Left renal pelvis (tissue), 4 donors: ENCODE measurements at places on chromosomes 1 and 21. TPM values are rescaled to one million over a fixed set of nuclear protein-coding genes. Genes with fewer than 3 reads are reported as not detected.

- no peak for DNase-seq
Measured at GRCh38 chr1:174800216-174800851, 199.4 kb upstream of the CACYBP start.

- no peak for DNase-seq
Measured at GRCh38 chr1:59879996-59880505, 46.5 kb downstream of the CYP2J2 start.

DNA sequence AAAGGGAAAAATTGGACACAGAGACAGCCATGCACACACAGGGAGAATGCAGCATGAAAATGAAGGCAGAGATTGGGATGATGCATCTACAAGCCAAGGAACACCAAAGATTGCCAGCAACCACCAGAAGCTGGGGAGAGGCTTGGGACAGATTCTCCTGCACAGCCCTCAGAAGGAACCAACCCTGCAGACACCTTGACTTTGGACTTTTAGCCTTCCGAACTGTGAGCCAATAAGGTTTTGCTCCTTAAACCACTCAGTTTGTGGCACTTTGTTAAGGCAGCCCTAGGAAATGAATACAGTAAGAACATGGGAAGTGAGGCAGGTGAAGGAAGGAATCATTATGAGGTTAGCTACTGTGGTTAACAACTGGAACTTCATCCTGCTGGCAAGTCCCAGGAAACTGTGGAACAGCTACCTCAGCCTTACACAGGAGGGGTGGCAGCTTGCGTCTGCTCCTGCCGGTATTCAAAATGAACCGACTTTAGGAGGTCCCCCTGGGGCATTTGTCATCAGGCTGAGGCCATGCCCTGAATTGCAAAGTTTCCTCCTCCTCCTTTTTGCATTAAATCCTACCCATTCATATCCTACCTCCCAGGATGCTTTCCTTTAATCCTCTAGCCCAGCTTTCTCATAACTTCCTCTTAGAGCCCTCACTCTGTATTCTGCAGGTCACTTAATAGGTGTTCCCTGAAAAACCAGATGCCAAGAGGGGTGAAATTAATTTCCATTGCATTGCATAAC lies 15.4 kb downstream of the CD247 start:
- DNase-seq = no peak

DNA sequence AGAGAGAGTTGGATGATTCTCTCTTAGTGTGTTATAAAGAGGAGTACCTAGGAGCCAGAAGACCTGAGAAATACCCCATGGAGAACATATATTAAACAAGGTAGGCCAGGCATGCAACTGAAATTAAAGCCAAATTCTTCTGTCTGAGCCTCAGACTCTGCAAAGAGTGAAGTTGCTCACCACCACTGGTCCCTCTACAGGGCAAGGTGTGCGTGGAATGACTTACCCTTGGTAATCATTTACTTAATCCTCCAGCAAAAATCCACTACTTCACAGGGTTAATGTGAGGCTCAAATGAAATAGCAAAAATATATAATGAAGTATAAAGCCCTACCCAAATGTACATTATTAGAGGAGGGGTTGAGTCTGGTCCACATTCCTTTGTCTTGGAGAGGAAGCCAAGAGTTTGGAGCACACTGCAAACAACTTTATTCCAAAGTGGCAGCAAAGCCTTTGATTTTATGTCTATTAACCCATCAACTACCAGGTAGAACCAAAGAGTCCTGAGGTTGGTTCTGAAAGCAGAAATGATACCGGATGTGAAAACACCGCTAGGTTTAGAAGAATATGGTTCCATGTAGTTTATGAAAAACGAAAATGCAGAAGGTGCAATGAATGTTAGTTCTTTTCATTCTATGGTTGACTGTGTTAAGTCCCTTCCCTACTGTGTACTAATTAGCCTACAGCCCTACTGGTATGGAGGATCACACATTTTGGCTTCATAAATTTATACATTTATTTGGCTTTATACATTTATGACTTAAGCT lies 8.5 kb downstream of the SSR2 start:
- DNase-seq = no peak

RAB29 gene
- polyA plus RNA-seq = 17.2 TPM

DNA sequence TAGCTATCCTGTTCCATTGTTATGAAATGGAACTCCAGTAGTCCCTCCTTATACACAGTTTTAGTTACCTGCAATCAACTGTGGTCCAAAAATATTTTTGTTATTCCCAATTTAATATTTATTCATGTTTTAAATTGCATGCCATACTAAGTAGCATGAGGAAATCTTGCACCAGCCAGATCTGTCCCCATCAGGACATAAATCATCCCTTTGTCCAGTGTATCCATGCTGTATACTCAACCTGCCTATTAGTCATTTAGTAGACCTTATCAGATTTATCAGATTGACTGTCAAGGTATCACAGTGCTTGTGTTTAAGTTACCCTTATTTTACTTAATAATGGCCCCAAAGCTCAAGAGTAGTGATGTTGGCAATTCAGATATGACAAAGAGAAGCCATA lies 207.9 kb upstream of the DMRTA2 start:
- DNase-seq = no peak

BNIPL gene
- 1.7 TPM for polyA plus RNA-seq

LORICRIN gene
- polyA plus RNA-seq = not detected

BLACAT1 gene
- 0.34 TPM for polyA plus RNA-seq

GRCh38 chr21:25080141-25080540 lies 527.1 kb downstream of the MRPL39 start:
- no peak for DNase-seq

GRCh38 chr1:88773540-88774150 lies 89.6 kb downstream of the PKN2 start:
- DNase-seq = no peak

DNA sequence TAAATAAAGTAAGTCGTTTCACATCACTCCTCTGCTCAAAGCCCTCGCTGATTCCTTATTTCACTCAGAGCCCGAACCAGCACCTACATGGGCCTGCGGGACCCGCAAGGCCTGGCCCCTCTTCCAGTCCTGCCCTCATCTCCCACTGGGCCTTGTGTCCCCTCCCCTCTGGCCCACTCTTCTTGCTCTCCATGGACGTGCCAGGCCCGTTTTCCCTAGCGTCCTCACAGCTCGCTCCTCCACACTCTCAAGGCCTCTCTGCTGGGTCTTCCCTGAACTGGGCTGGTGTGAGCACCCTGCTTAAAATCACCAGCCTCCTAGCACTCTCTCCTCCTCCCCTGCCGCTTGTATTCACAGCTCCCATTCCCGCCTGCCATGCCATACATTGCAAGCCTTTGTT lies 237.9 kb downstream of the FOXD2 start:
- DNase-seq = no peak

- DNase-seq = no peak
Measured at GRCh38 chr1:54461731-54462596, 55.8 kb upstream of the SSBP3 start.

DNA sequence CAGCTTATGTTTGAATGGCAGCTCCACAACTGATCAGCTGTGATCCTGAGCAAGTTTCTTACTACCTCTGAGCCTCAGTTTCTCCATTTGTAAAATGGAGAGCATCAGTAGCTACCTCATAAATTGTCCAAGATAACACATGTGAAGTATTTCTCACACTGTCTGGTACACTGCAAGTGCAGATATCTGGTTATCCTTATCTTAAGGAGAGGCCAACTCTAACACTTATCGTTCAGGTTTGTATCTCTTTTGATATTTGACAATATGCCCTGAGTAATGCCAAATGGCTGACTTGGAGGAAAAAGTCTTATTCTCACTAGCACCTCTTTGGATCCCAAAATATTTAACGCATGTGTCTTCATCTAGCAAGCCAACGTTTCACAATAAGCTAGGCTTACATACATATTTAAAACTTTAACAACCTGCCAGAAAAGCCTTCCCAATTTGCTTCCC lies 2.7 kb downstream of the CSRP1 start:
- DNase-seq = no peak

GRCh38 chr1:30038134-30039025 lies 685.0 kb downstream of the MATN1 start:
- no peak for DNase-seq

DNA sequence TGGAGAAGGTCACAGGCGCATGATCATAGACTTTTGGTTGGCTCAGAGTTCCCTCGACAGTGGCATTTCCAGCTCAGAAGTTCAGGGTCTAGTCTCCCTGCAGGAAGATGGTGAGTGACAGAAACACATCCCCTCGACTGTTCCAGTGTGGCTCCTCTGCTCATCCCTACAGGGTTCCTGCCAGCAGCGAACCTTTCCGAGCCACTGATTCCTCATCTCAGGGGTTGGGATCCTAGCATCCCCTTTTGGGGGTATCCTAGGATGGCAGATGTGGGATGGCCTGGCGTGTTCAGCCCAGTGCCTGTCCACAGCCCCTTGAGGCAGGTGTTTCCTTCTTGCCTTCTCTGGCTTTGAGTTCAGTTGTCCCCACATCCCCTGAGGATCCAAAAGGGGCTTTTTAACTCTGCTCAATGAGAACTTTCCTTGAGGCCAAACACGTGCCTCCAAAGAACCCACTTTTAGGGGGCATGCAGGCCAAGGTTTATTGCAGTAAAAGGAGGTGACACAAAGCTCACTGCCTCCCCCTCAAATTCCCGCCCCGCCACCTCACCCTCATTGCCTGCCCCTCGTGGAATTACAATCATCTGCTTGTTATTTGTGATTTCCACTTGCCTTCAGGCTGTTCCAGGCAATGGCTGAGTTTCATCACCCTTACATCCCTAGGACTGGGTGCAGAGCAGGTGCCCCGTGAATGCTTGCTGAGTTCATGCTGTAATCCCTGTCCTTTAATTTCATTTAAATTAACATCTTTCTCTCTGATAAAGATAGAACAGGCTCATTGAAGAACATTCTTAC lies 440.7 kb downstream of the CAMTA1 start:
- no peak for DNase-seq

DNA sequence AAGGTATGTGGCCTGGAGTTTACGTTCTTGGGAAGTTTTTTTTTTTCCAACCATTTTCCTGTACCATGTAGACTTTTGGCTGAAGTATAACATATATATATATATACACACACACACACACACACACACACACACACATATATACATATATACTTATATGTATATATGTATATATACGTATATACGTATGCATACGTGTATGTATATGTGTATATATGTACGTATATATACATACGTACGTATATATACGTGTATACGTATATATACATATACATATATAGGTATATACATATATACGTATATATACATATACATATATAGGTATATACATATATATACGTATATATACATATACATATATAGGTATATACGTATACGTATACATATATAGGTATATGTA lies 18.9 kb downstream of the CR1 start:
- DNase-seq = no peak

GRCh38 chr1:244319283-244320132 lies 132.2 kb downstream of the ADSS2 start:
- no peak for DNase-seq

DENND2C gene
- 4.7 TPM for polyA plus RNA-seq
